ENCODE measurements at places on chromosomes 16 and 17.

GRCh38 chr17:37521821-37522220 is 32.1 kb downstream of the DUSP14 start:
- no peak for DNase-seq

DNA sequence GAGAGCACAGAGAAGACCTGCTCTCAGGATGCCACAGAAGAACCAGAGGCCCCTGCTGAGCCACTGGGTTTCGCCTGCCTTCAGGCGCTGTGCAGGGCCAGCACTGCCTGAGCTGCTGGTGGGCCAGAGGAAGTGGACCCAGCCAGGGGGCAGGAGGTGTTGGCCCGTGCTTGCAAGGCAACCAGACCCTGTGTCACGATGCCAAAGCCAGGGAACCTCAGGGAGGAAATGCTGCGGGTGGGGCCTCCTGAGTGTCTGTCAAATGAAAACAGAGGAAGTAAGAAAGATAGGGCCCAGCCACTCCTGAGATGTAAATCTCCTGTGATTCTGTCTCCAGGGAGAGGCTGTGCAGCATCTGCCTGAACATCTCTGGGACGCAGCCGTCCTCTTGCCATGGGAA is 58.1 kb upstream of the ADORA2B start:
- no peak for DNase-seq

GRCh38 chr16:19291475-19291874 is 5.9 kb downstream of the CLEC19A start:
- DNase-seq: no peak

GRCh38 chr16:726188-726437 is 130 bp downstream of the CCDC78 start:
- DNase-seq: no peak

GRCh38 chr16:74252329-74252728 is 44.3 kb upstream of the PSMD7 start:
- DNase-seq: no peak

- DNase-seq: no peak
Observed at GRCh38 chr17:50681263-50682200, 26.2 kb downstream of the ANKRD40 start.

DNA sequence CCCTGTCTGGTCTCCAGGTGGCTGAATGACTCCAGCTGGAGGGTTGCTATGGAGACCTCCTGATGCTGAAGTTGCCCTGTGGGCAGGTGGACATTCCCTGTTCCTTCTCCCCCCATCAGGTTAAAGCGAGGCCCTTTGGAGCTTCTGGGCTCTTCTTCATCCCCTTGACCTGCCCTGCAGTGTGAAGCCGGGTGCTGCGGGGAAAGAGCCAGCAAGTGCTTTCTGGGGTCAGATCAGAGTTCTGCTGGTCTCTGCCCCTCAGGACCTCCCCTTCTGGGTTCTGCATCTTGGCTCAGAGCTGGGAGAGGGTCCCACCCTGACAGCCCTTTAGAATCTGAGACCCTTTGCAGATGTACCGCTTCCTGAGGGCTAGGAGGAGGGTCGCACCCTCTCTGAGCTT is 25.1 kb downstream of the NKD1 start:
- no peak for DNase-seq

DNA sequence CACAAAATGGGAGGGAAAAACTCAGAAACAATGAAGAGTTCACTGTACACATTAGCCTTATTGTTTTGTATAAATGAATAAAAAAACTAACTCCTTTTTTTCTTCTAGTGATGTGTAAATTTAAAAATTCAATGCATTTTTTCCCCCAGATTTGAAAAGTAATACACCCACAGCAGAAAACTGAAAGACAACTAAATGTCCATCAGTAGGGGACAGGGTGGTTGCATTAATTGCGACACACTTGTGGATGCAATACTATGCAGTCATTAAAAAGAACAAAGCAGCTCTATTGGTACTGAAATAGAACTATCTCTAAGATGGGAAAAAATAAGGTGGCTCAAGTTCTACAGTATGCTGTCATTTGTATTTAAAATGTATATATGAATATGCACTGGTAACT is 13.7 kb upstream of the WIPI1 start:
- DNase-seq: no peak

GRCh38 chr17:3892095-3892998 is 506 bp downstream of the CAMKK1 start:
- peak; percentile 84 for DNase-seq

- no peak for DNase-seq
Observed at GRCh38 chr16:55280587-55280986, 43.4 kb upstream of the IRX6 start.

DNA sequence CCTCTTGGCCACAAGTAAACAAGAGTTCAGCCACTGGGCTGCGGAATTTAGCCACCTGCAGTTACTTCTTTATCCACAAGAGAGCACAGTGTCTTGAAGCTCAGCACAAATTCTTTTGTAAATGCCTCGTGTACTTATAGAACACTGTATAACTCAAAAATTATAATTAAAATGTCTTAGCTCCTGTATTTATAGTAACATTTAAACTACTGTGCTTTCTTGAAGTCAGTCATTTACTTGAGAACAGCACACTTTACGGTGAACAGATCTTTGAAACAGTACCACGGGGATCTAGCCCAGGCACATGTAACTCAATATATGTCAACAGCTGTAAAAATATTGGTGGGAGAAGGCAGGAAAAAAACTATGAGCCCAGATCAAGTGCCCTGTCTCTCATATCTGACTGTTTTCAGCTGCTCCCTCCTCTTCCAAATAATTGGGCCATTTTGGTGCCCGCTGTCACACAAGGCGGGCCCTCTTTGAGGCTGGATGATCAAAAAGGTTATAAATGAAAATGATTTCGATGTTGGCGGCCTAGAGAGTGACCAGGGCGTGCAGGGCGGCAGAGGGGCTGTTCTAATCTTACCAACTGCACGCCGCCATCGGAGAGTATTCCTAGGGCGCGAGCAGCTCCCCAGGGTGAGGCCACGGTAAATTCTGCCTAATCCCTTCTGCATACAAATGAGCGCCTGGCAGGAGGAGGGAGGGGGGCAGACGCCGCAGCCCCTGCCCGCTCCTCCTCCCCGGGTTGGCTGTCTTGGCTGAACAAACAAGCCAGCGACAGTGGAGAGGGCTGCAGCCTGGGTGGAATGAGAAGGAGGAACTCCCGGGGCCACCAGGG is 183.2 kb downstream of the C16orf78 start:
- no peak for DNase-seq

GRCh38 chr16:81888520-81889394 is 109.7 kb downstream of the PLCG2 start:
- no peak for DNase-seq

DNA sequence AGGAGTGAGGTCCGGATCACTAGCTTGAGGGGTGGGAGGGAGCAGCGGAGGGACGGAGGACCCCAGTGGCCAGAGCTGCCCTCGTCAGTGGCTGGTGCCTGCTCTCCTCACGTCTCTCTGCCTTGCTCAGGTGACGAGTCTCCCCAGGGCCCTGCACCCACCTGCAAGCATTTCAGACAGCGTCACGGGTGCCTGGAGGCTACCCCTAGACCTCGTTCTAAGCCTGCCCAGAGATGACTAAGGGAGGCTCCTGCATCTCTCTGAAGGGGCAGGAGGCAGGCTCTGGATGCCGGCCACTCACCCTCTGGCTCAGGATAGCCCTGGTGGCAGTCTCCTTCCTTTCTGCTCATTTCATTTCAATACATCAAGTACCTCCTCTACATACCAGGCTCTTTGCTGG is 68.8 kb downstream of the MRC2 start:
- no peak for DNase-seq

DNA sequence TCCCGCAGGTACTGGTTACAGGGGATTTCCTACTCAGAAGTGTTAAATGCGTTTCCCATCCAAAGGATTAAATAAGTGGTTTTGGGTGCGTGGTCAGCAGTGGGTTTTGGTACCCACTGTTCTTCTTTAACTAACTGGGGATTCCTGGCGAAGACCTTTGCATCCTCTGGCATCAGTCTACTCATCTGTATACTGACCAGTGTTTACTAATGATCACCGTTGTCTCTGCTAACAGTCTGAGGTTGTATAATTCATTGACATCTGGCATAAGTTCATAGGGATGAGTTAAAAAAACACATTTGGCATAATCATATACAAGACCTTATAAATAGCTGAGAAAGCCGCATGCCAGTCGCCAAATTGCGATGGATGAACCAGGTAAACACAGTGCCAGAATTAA is 339.1 kb downstream of the PMP22 start:
- no peak for DNase-seq

DNA sequence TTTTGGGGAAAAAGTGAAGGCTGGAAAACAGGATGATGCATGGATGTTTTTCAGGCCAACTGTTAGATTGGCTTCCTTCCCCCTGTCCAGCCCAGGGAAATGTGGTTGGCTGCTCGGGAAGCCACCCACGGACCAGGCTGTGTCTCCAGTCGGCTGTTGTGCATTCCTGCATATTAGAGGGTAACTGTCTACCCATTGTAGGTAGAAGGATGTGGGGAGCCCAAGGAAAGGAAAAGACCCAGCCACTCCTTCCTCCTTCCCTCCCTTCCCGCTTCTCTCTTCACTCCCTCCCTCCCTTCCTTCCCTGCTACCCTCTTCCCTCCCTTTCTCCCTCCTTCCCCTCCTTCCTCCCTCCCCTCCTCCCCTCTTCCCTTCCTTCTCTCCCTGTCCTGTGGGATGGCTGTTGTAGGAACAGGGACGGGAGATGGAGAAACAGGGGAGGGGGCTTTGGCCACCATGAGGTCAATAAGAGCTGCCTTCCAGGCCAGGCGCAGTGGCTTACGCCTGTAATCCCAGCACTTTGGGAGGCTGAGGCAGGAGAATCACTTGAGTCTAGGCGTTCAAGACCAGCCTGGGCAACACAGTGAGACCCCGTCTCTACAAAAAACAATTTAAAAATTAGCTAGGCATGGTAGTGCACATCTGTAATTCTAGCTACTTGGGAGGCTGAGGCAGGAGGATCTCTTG is 16.9 kb downstream of the SYT17 start:
- no peak for DNase-seq

DNA sequence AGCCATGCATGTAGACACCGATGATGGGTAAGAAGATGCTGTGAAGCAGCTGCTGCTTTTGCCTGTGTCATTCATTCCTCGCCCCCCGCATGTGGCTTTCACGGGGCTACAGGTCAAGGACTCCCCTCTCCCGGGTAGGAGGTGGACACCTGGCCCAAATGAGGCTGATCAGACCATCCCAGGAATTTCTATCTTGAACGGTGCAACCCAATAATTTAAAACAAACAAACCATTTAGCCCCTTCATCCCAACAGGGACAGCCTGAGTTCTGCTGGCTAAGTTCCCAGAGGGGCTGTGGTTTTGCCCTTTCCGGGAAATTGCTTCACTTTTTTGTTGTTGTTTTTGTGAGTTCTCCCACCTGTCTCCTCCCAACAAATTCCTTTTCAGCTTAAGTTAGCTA is 137.7 kb upstream of the CDH5 start:
- DNase-seq: no peak

DNA sequence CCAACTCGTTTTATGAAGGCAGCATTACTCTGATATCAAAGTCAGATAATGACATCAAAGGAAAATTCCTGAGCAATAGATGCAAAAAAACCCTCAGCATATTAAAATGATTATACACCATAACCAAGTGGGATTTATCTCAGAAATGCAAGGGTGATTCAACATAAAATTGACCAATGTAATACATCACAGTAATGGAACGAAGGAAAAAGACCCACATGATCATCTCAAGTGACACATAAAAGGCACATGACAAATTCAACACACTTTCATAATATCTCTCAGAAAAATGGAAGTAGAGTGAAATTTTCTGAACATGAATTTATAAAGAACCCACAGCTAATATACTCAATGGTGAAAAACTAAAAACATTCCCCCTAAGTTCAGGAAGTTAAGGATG is 118.8 kb downstream of the ITFG1 start:
- no peak for DNase-seq

DNA sequence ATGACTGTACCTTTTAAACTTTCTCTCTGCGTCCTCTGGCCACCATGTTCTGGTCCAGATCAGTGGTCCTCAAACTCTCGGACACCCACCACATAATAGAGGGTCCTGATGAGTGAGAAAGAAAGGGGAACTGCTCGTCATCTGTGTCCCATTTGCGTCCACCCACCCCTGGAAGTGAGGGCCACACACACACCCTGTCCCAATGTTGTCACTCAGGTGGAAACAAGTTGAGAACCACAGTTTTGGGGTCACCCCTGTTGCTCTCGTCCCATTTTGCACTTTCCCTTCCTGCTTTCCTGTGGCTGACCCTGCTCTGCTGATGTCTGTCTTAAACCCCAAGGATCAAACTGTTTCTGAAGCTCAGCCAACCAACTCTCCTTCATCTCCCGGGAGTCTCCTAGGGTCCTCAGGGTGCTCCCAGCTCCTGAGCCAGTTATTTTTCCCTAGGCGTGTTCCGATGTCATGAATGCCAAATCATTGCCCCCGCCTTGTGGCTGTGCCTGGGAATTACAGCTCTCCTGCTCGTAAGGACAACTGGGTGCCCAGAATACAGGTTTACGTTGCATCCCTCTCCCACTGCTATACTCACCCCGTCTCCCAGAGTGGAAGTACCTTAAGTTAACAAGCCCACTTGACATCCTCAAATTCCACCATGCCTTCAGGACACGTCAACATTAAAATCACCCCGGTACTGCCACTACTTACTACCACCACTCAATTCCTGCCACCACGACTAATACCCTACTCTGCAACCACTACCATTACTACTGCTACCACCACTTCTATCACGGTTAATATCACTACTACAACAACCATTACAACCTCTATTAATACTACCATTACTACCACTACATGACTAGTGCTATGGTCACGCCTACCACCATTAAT is 26.0 kb upstream of the HNF1B start:
- DNase-seq: no peak

- DNase-seq: no peak
Observed at GRCh38 chr17:74008196-74008595, 195.3 kb upstream of the RPL38 start.

GRCh38 chr16:72236866-72237265 is 64.9 kb upstream of the PMFBP1 start:
- DNase-seq: no peak

GRCh38 chr16:66843191-66843590 is 1.0 kb upstream of the CA7 start:
- no peak for DNase-seq

DNA sequence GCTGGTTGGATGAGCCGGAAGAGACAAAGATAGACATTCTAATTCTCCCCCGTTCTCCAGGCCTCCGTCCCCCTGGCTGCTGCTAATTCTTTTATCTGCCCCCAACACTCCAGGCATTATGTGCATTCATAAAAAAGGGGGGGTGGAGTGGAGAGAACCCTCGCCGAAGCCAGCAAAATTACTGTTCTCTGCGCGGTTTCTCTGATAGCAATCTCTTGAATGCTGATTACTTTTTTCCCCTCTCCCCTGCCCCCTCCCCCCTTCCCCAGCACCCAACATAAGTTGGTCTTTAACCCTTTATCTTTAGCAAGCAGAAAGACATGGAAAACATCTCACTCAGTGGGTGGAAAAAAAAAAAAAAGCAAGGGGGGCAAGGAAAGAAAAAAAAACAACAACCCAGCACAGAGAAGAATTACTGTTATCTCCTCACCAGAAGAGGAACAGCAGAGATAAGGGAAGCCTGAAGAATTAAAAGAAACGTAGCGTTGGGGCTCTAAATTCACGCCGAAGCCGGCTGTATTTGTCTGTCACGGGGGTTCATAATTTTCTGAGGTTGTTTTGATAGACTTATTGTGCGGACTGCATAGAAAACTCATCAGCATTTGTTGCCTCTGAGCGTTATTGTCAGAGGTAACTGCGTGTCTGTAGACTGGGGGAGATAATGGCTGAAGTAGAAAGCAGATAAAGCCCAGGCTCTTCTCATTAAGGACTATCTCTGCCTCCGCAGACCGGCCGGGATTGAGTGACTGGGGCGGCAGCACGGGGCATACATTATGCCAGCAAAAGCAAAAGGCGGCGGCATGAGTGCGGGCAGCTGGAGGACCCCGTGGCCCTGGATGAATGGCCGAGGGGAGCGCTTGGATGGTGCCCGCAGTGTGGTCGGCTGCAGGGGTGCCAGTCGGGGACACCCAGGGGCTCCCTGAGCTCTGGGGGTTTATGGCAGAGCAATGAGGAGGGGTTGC is 126.9 kb downstream of the MRM1 start:
- no peak for DNase-seq
